ENCODE measurements at places on chromosomes 11 and 22.

GRCh38 chr11:82890002-82890341 lies 10.3 kb downstream of the PRCP start:
- H3K4me3 ChIP-seq: no peak overlapping the region
- H3K27me3 ChIP-seq: no peaks in the 10 kb centered on the region
- peaks cover 45% of the 10 kb centered on the region for H3K4me1 ChIP-seq

DNA sequence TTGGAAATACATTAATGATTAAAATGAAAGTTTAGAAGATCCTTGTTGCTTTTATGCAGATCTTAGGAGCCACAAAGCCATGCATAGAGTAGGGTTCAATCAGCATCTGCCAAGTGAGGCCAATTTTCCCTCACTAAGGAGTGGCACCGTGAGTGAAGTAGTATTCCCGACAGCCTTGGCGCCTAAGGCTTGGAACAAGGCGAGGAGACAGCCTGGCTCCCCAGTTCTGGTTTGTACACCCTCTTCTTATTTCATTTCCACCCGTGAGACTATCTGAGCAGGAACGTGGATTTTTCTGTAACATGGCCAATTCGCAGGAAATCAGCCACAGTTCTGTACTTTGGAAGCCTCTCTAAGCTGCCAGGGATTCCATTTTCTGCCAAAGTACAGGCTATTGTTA lies 22.6 kb downstream of the FADS2 start:
- peaks cover 52% of the 10 kb centered on the region for H3K36me3 ChIP-seq
- DNase-seq: no peak
- no peak overlapping the region for H3K4me3 ChIP-seq

DNA sequence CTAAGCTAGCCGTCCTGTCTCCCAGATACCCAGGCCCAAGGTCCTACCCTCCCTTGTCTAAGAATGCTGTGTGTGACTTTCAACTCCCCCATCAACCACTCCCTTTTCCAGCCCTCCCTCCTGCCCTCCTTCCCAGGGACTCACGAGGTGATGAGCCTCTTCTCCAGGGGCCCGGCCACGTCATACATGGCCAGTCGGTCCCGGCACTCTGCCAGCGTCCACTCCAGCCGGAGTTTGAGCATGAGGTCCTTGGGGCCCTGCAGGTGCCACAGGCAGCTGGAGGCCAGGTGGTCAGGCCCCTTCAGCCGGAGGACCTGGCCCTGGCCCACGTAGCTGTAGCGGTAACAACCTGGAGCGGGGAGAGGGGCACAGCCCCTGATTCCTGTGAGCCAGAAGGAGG lies 20.1 kb downstream of the TMPRSS6 start:
- no peak overlapping the region for H3K27ac ChIP-seq
- no peak overlapping the region for H3K4me3 ChIP-seq
- no peaks in the 10 kb centered on the region for H3K4me1 ChIP-seq
- no peak for DNase-seq
- H3K27me3 ChIP-seq: peaks cover 1% of the 10 kb centered on the region

DNA sequence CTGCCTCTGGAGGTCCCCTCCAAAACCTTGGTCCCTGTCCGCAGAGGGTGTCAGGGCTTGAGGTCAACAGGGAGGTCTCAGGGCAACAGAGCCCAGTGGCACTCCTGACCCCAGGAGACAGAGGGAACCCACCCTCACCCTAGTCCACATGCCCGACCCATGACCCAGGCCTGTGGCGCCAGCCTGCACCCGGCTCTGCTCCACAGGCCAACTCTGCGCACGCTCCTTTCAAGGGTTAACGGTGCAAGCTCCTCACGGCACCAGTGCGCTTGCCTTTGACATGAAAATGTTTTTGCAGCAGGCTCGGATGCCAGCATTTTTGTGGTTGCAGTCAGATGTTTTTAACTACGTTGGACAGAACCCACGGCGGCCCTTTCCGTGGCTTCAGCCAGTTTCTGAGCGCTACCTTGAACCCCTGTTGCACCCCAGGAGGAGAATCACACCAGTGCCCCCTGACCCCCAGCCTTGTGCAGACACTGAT lies 68.6 kb downstream of the CDKN1C start:
- no peak overlapping the region for H3K27ac ChIP-seq
- DNase-seq: no peak
- H3K36me3 ChIP-seq: no peaks in the 10 kb centered on the region

GRCh38 chr11:64729851-64730382 lies 6.9 kb upstream of the NRXN2 start:
- no peak overlapping the region for H3K4me3 ChIP-seq
- no peak for DNase-seq
- no peak overlapping the region for H3K27ac ChIP-seq
- no peaks in the 10 kb centered on the region for H3K36me3 ChIP-seq
- no peaks in the 10 kb centered on the region for H3K4me1 ChIP-seq

DNA sequence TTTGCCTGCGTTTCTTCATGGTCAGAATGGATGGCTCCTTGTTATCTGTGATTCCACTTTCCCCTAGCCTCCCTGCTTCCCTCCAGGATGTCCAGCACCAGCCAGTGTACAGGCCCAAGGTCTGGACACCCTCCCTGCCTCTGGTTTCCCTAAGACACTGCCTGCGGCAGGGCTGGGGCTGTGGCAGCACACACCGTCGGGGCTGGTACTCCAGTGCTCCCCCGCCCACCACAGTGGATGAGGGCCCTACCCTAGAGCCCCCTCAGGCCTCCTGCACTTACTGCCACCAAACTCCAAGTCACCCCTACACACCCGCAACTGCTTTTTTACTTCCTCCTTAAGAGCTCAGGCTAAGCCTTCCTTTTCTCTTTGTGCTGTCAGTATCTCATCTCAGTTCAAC lies 28.9 kb downstream of the ZNF214 start:
- H3K4me1 ChIP-seq: no peaks in the 10 kb centered on the region
- H3K4me3 ChIP-seq: no peak overlapping the region
- H3K36me3 ChIP-seq: no peaks in the 10 kb centered on the region
- no peak overlapping the region for H3K27ac ChIP-seq

DNA sequence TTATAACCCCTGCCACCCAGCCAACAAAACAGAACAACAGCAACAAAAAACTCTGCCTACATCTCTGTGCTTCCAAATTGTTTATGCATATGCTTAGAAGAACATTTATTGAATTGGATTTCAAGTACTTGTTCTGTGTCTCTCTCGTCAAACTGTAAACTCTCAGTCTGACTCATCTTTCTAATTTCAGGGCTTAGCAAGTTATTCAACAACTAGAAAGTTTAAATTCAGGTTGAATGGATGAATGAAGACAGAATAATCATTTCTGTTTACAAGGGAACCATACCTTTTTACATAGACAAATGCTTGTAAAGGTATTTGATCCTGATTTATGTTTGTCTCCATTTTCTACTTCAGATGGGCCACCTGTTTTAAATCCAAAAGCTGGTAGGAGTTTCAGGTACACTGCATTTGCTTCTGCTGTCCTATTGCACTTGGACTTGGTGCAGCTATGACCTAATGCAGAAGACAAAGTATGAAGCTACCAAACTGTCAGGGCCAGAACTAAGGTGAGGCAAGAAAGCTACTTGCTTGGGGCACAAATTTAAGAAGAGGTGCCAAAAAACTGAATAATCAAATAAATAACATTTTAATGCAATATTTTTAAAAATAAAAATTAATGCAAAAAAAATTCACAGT lies 1.6 kb upstream of the FBXO3 start:
- no peak overlapping the region for H3K27ac ChIP-seq
- DNase-seq: no peak
- peaks cover 38% of the 10 kb centered on the region for H3K27me3 ChIP-seq
- no peak overlapping the region for H3K4me3 ChIP-seq
- no peaks in the 10 kb centered on the region for H3K36me3 ChIP-seq

GRCh38 chr11:86696004-86696403 lies 23.6 kb upstream of the ME3 start:
- H3K27ac ChIP-seq: peak overlapping the region; percentile 56
- H3K4me1 ChIP-seq: peaks cover 15% of the 10 kb centered on the region
- H3K4me3 ChIP-seq: no peak overlapping the region
- DNase-seq: peak; percentile 84

DNA sequence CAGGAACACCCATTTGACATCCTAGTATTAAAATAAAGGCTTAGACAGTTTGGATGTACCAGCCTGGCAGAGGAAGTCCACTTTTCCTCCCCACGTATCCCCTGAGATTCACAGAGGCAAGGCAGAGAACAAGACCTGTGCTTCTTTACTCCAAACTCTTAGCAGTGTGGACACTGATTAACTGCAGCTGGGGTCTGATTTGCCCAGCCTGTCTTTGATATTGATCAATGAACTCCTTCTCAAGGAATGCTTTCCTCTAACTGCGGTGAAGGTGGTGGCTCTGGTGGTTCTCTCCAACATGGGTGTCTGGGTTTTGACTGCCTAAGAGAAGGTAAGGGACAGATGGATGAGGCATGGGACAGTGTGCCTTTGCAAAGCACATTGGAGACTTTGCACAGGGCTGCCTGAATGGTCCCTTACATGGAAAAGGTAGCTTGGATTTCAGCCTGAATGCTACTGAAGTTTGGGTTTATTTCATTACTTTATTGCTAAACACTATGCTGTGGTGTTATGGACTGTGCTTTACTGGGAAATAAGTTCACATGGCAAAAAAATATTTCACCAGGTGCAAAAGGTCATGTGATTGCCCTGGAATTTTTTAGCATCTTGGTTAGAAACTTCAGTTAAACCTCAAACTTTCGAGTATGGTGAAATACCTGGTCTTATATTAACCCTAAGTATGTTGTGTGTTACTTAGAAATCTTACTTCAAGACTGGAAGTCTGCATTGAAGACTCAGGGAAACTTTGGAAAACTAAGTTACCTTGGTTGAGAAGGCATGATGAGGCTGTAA lies 1.8 kb downstream of the GAS2 start:
- no peak overlapping the region for H3K4me3 ChIP-seq
- H3K36me3 ChIP-seq: no peaks in the 10 kb centered on the region
- H3K27ac ChIP-seq: no peak overlapping the region
- DNase-seq: no peak
- peaks cover 2% of the 10 kb centered on the region for H3K4me1 ChIP-seq

DNA sequence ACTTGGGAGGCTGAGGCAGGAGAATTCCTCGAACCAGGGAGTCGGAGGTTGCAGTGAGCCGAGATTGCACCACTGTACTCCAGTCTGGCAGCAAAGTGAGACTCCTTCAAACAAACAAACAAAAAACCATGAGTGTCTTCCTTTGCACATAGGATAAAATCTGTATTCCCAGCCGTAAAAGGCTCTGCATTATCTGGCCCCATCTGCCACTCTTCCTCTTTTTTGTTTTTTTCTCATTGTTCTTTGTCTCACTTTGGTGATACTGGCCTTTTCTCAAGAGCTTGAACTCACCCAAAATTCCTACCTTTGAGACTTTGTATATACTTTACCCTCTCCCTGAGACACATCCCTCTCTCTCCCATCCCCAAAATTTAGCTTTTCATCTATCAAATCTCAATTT lies 17.6 kb downstream of the FDX1 start:
- H3K27me3 ChIP-seq: no peaks in the 10 kb centered on the region
- H3K36me3 ChIP-seq: no peaks in the 10 kb centered on the region
- no peak for DNase-seq
- no peaks in the 10 kb centered on the region for H3K4me1 ChIP-seq

- no peak overlapping the region for H3K27ac ChIP-seq
- peaks cover 9% of the 10 kb centered on the region for H3K4me1 ChIP-seq
- DNase-seq: no peak
- H3K4me3 ChIP-seq: no peak overlapping the region
- H3K27me3 ChIP-seq: no peaks in the 10 kb centered on the region
Observed at GRCh38 chr22:24190159-24190540, 8.9 kb downstream of the SUSD2 start.

GRCh38 chr22:43819931-43820640 lies 8.0 kb upstream of the EFCAB6 start:
- DNase-seq: no peak
- no peaks in the 10 kb centered on the region for H3K27me3 ChIP-seq
